ENCODE measurements at places on chromosomes 3 and 15. TPM values are rescaled to one million over a fixed set of nuclear protein-coding genes. Genes with fewer than 3 reads are reported as not detected.

POPDC2 gene
- total RNA-seq: 0.10 TPM

CCDC174 gene
- total RNA-seq: 24.8 TPM

DOCK3 gene
- total RNA-seq: 0.15 TPM

RASGRP1 gene
- total RNA-seq: under 0.01 TPM

PLXNB1 gene
- total RNA-seq: 9.3 TPM

CA12 gene
- 0.33 TPM for total RNA-seq

CLN6 gene
- 42.4 TPM for total RNA-seq

DNAH12 gene
- under 0.01 TPM for total RNA-seq

IL16 gene
- 2.1 TPM for total RNA-seq

ABHD6 gene
- 8.7 TPM for total RNA-seq

DYNC1LI1 gene
- 50.0 TPM for total RNA-seq

VILL gene
- 4.3 TPM for total RNA-seq

PLAAT1 gene
- total RNA-seq: 0.60 TPM

C3orf22 gene
- total RNA-seq: not detected

PARP3 gene
- total RNA-seq: 15.4 TPM
